Erythroblast (primary cell): ENCODE measurements at places on chromosomes 5 and 9.

- DNase-seq = no peak
Observed at GRCh38 chr5:91408710-91409109, 25.6 kb upstream of the ARRDC3 start.

- DNase-seq = no peak
Observed at GRCh38 chr5:96790961-96791504, 16.7 kb downstream of the ERAP1 start.

- DNase-seq = no peak
Observed at GRCh38 chr9:109094268-109094667, 25.5 kb downstream of the TMEM245 start.

- DNase-seq = no peak
Observed at GRCh38 chr9:90421786-90422185, 220.8 kb downstream of the DIRAS2 start.

DNA sequence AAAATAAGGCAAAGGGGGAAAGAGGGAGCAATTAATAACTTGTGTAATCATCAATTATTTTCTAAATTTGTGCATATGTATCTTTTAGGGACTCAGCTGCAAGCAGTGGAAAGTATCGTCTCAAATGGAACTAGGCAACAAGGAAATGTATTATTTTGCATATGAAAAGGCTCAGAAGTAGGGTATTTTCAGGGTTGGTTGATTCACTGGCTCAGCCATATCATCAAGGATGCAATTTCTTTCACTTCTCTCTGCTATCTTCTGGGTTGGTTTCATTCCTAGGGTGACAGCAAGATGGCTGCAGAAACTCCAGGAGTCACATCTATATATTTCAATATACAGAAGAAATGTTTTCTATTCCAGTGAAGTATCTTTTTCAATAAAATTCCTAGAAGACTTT lies 509.8 kb downstream of the DMAC1 start:
- no peak for DNase-seq
